ENCODE measurements at places on chromosomes 2 and 18.

DNA sequence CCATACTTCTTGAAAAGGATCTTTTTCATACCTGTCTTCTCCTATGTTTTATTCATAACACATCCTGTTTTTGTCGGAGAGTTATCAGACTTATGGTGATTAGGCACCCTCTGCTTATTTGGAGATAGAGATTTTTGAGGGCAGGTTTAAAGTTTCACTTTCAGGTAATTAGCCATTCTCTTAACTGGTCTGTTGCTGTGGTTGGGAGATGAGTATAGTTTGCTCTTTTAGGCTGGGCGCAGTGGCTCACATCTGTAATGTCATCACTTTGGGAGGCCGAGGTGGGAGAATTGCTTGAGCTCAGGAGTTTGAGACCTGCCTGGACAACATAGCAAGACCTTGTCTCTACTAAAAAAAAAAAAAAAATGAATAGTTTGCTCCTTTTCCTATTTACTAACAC lies 25.3 kb downstream of the SFTPB start:
- peaks cover 40% of the 10 kb centered on the region for H3K36me3 ChIP-seq
- no peak for DNase-seq
- H3K4me3 ChIP-seq: no peak overlapping the region

- DNase-seq: no peak
- H3K36me3 ChIP-seq: no peaks in the 10 kb centered on the region
- H3K4me1 ChIP-seq: peaks cover 3% of the 10 kb centered on the region
- no peak overlapping the region for H3K27ac ChIP-seq
- no peaks in the 10 kb centered on the region for H3K27me3 ChIP-seq
- H3K4me3 ChIP-seq: no peak overlapping the region
Observed at GRCh38 chr2:179272406-179273192, 8.0 kb upstream of the SESTD1 start.

- no peaks in the 10 kb centered on the region for H3K27me3 ChIP-seq
- DNase-seq: no peak
- H3K27ac ChIP-seq: no peak overlapping the region
- H3K4me1 ChIP-seq: no peaks in the 10 kb centered on the region
Observed at GRCh38 chr2:119291588-119292167, 68.0 kb downstream of the STEAP3 start.

DNA sequence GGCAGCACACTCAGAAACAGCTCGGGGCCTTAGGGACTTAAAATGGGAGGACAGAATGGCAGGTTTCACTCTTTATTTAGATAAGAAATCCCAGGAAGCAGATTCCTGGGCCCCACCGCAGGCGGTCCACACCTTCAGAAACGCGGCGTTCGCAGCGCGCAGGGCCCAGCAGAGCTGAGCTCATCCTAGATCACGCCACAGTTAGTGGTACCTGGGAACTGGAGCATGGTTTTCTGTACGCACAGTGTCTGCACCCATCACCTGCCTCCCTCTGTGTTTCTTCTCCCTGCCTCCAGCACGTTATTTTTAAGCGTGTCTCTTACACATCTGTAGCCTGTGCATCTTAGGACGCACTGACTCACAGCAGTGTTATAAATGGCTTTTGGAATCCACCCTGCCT lies 242.1 kb downstream of the ALPK2 start:
- no peak overlapping the region for H3K4me3 ChIP-seq
- peaks cover 13% of the 10 kb centered on the region for H3K36me3 ChIP-seq
- no peaks in the 10 kb centered on the region for H3K27me3 ChIP-seq
- no peaks in the 10 kb centered on the region for H3K4me1 ChIP-seq

- no peak overlapping the region for H3K27ac ChIP-seq
- no peaks in the 10 kb centered on the region for H3K27me3 ChIP-seq
- no peak for DNase-seq
- no peaks in the 10 kb centered on the region for H3K36me3 ChIP-seq
Observed at GRCh38 chr2:7096726-7097352, 179.6 kb downstream of the RNF144A start.

- H3K4me3 ChIP-seq: no peak overlapping the region
- no peaks in the 10 kb centered on the region for H3K27me3 ChIP-seq
- no peaks in the 10 kb centered on the region for H3K4me1 ChIP-seq
- H3K36me3 ChIP-seq: no peaks in the 10 kb centered on the region
- H3K27ac ChIP-seq: no peak overlapping the region
Observed at GRCh38 chr18:43572163-43572562, 294.9 kb upstream of the SYT4 start.

- no peak overlapping the region for H3K27ac ChIP-seq
- no peak overlapping the region for H3K4me3 ChIP-seq
- no peak for DNase-seq
Observed at GRCh38 chr2:161122772-161123530, 37.3 kb upstream of the TANK start.

DNA sequence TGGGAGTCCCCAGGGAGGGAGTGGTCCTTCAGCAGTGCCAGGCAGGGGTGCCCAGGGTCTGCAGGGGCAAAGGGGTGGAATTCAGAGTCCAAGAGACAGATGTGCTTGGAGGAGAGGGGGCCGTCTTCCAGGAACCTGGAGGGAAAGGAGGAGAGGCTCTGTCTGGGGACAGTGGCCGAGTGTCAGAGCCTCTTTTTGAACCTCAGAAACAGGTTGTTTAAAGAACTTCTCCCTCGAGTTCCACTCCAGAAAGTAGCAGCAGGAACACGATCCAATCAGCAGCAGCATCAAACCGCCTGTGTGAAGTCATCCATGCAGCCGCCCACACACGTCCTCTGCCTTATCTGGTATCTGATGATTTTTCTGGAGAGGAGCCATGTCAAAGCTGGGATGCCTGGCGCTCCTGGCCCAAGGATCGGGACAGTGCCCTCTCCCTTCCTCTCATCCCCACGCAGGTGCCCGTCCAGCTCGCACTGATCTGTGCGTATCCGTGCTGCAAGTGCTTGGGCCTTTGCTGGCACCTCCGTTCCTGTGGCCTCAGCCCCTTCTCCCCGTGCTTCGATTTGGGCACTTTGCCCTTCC lies 205.1 kb downstream of the NDUFA10 start:
- no peaks in the 10 kb centered on the region for H3K36me3 ChIP-seq
- H3K27ac ChIP-seq: no peak overlapping the region
- no peaks in the 10 kb centered on the region for H3K4me1 ChIP-seq
- DNase-seq: no peak
- H3K4me3 ChIP-seq: no peak overlapping the region

DNA sequence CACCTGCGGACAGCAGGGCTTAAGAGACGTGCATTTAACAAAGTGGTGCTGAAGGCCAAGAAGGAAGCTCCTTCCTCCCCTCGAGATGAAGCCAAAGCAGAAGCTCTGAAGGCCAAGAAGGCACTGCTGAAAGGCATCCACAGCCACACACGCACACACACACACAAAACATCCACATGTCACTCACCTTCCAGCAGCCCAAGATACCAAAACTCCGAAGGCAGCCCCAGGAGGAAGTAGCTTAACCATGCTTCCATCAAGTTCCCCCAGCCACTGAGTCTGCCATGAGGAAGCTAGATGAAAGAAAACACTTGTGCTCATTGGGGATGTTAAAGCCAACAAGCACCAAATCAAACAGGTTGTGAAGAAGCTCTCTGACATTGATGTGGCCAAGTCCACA lies 175.7 kb upstream of the POU3F3 start:
- no peak for DNase-seq
- H3K4me3 ChIP-seq: no peak overlapping the region
- H3K27ac ChIP-seq: no peak overlapping the region

- H3K36me3 ChIP-seq: no peaks in the 10 kb centered on the region
- no peak for DNase-seq
- no peak overlapping the region for H3K27ac ChIP-seq
- 0 out of 2 replicates have a peak, but pooled peaks cover 2% of the 10 kb centered on the region for H3K4me1 ChIP-seq
- no peaks in the 10 kb centered on the region for H3K27me3 ChIP-seq
- no peak overlapping the region for H3K4me3 ChIP-seq
Observed at GRCh38 chr2:105578166-105578565, 166.5 kb upstream of the NCK2 start.

DNA sequence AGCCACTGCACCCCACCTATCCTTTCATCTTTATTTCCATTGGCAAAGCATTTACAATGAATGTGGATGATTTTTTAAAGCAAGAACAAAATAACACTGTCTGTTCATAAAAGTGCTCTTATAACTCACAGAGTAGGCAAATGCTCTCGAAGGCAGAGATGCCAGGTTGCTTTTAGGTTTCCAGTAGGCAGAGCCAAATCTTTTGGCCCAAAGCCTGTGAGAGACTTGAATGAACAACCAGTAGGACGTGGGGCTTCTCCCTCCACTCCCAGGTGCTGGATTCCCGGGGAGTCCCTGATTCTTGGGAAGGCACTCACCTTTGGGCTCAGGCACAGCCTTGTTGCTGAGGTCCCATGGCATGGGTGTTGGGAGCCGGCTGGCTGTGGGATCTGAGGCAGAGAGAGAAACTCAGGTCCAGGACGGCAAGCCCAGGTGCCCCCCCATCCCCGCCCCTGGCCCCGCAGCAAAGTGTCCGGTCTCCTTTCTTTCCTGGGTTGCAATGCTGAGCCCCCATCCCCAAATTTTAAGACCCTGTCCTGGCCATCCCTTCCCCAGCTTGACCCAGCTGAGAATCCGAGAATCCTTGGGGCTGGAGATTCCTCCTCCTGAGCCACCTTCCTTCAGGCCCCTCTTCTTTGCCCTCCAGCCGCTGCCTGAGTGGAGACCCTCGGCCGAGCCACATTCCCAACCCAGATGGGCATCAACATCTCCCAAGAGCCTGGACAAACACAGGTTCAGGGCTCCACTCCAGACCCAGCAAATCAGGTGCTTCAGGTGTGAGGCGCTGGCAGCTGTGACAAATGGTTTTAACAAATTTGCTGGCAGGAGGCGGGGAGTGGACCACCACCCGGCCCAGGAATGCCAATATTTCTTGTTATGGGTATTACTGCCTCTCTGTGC lies 5.8 kb downstream of the NEURL3 start:
- no peaks in the 10 kb centered on the region for H3K4me1 ChIP-seq
- H3K4me3 ChIP-seq: no peak overlapping the region
- DNase-seq: no peak
- no peaks in the 10 kb centered on the region for H3K36me3 ChIP-seq

Measured in iPS DF 6.9 (cell line).